Sigmoid colon (tissue), 7 donors: ENCODE measurements at places on chromosomes 7 and 10. TPM values are rescaled to one million over a fixed set of nuclear protein-coding genes. Genes with fewer than 3 reads are reported as not detected.

The NME8 gene
- not detected for total RNA-seq

The NAT16 gene
- total RNA-seq: not detected

The RSPH10B gene
- total RNA-seq: not detected

The TCF7L2 gene
- 26.3 TPM for total RNA-seq

The TWIST1 gene
- 1.8 TPM for total RNA-seq

The POLR1F gene
- total RNA-seq: 14.9 TPM

The C10orf88 gene
- 4.6 TPM for total RNA-seq
